ENCODE measurements at places on chromosomes 13 and 19.
A peak's percentile ranks its signal among the peaks of the same experiment; 100 is the strongest.

GRCh38 chr19:53824134-53824611 is at the start of gene NLRP12:
NLRP12 (minus strand) TSS chr19:53824314; CDS start chr19:53824174, 140 bp downstream.
- DNase-seq = no peak

DNA sequence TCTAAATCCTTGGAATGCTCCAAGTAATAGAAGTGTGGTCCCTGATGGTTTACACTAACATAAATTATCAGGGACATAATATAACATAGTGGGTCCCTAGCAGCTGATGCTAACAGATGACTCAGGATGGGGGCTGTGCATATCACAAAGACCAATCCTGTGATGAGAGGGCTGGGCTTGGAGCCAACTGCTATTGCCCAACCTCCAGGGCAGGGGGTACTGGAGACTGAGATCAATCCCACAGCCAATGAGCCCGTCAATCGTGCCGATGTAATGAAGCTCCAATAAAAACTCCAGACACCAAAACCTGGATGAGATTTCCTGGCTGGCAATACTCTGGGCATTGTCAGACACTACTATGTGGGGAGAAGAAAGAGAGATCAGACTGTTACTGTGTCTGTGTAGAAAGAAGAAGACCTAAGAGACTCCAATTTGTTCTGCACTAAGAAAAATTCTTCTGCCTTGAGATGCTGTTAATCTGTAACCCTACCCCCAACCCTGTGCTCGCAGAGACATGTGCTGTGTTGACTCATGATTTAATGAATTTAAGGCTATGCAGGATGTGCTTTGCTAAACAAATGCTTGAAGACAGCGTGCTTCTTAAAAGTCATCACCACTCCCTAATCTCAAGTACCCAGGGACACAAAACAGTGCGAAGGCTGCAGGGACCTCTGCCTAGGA is 33.4 kb downstream of the ABCC4 start:
- peak; percentile 61 for DNase-seq

- DNase-seq = no peak
Measured at GRCh38 chr13:31970231-31970930, 61.2 kb upstream of the FRY start.

GRCh38 chr13:32040689-32041088 is 9.1 kb downstream of the FRY start:
- no peak for DNase-seq

- no peak for DNase-seq
Measured at GRCh38 chr13:51902776-51903175, 41.0 kb downstream of the CCDC70 start.

DNA sequence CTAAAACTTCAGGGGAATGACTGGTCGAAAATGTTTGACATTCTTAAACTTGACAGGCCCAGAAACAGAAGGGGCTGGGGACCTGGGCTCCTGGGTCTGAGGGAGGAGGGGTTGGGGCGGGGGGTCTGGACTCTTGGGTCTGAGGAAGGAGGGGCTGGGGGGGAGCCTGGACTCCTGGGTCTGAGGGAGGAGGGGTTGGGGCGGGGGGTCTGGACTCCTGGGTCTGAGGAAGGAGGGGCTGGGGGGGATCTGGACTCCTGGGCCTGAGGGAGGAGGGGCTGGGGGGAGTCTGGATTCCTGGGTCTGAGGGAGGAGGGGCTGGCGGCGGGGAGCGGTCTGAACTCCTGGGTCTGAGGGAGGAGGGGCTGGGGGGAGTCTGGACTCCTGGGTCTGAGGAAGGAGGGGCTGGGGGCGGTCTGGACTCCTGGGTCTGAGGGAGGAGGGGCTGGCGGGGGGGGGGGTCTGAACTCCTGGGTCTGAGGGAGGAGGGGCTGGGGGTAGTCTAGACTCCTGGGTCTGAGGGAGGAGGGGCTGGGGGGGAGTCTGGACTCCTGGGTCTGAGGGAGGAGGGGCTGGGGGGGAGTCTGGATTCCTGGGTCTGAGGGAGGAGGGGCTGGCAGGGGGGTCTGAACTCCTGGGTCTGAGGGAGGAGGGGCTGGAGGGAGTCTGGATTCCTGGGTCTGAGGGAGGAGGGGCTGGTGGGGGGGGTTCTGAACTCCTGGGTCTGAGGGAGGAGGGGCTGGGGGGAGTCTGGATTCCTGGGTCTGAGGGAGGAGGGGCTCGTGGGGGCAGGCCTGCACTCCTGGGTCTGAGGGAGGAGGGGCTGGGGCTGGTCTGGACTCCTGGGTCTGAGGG is 5.5 kb upstream of the KLK6 start:
- DNase-seq = no peak

GRCh38 chr13:91017031-91017668 is 330.3 kb upstream of the MIR17HG start:
- DNase-seq = no peak

GRCh38 chr19:48872884-48873475 is 759 bp downstream of the PPP1R15A start:
- peak; percentile 91 for DNase-seq

- DNase-seq = no peak
Measured at GRCh38 chr19:30063650-30064347, 121.8 kb downstream of the URI1 start.

- DNase-seq = no peak
Measured at GRCh38 chr13:34358811-34359513, 541.0 kb downstream of the RFC3 start.

DNA sequence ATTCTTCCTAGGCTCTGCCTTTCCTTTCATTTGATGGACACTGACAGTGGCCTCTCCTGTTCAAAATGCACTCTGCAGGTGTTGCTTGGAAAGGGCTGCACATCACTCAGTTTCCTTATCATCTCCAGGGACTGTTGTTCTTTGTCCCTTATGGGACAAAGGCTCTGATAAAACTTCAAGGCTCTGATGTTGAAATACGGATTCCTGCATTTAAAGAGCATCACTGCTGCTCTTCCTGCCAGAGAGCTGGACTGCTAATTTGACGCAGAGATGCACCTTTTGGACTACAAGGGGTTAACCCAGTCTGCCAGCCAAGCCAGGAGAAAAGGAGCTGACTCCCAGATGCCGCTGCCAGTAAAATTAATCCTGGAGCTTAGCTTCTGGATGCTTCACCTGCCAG is 952.1 kb downstream of the DIAPH3 start:
- no peak for DNase-seq

GRCh38 chr13:111666164-111666776 is 345.8 kb downstream of the TEX29 start:
- no peak for DNase-seq

GRCh38 chr19:15177269-15178116 is 23.3 kb downstream of the NOTCH3 start:
- DNase-seq = peak; percentile 65

GRCh38 chr13:86737334-86737932 is 933.7 kb upstream of the SLITRK5 start:
- no peak for DNase-seq

GRCh38 chr13:42239161-42239560 is 32.8 kb upstream of the AKAP11 start:
- no peak for DNase-seq

DNA sequence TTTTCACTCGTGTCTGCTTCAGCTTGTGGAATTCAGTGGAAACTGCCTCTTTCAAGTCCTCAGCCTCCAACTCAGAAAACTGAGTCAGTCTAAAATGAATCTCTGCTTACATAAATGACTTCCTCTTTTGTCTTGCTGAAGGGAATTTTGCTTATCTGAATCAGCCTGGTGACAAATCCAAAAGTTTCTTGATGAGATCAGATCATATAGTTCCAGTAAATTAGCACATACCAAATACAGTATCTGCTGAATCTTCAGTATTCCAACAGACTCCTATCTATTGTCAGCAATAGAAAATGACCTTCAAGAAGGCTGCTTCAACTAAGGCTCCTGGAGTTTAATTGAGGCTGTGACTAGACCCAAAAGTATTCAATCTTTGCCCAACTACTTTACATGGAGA is 290.0 kb downstream of the MZT1 start:
- DNase-seq = no peak

GRCh38 chr13:102597029-102597961 is 509 bp downstream of the TPP2 start:
- DNase-seq = no peak

DNA sequence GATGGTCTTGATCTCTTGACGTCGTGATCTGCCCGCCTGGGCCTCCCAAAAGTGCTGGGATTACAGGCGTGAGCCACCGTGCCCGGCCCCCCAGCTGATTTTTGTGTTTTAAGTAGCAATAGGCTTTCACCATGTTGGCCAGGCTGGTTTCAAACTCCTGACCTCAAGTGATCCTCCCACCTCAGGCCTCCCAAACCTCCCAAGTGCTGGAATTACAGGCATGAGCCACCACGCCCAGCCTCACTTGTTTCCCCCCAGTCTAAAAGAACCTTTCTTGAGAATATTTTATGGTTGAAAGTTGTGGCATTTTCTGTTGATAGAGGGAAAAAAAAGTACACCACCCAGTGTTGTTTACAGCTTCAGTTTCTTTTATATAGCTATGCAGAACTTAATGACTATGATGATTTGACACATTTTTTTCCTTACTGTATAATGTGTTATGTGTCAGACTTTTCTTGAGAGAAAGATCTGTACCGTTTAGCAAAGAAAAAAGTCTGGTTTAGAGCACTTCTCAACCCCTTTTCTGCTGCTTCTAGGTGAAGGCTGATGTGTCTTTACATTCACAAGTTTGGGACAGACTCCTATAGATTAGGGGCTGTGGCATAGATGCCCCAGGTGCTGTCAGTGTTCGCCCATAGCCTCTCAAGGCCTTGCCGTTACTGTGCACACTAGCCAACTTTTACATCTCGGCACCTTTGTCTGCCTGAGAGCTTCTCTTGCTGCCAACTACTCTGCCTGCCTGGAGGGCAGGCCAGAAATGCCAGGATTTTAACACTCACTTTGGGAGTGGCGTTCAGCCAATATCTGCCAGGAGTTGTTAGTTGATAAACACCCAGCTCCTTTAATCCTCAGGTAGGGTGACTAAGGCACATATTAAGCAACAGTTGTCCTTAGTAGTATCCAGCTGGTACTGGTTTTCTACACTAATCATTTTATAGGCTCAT is 33.0 kb downstream of the KCTD4 start:
- DNase-seq = peak; percentile 78

DNA sequence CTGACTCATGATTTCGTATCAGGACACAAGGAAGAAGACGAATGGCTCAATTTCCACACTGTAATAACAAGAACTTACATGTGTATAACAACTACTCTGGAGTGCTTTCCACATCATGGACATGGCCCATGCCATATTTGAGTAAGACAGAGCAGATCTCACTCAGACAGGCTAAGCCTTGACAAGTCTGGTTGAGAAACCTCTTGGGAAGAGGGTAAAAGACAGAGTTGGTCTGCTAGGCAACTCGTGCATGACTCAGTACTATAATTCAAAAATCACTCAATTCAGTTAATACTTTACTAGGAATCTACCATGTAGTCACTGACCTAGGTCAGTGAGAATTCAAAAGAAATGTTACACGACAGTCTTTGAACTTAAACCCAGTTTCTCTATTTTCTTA is 5.7 kb upstream of the THSD1 start:
- DNase-seq = no peak

DNA sequence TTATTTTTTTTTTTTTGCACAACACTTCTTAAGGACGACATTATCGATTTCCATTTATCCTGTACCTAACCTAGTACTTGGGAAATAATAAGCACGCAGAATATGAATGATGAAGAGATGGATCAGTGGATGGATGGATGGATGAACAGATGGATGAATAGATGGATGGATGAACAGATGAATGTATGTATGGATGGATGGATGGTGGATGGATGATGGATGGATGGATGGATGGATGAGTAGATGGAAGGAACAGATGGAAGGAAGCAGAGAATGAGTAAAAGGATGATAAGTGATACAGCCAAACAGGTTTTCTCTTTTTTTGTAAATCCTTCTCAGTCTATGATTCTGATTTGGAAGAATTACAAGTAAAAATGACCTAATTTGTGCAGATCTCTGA is 166.9 kb downstream of the COL4A1 start:
- DNase-seq = no peak

GRCh38 chr19:38283271-38283670 is 18.9 kb downstream of the SPINT2 start:
- no peak for DNase-seq

- DNase-seq = no peak
Measured at GRCh38 chr13:38223089-38223488, 126.6 kb upstream of the UFM1 start.

GRCh38 chr19:11377237-11377636 is 2.8 kb downstream of the SWSAP1 start:
- DNase-seq = peak; percentile 54

DNA sequence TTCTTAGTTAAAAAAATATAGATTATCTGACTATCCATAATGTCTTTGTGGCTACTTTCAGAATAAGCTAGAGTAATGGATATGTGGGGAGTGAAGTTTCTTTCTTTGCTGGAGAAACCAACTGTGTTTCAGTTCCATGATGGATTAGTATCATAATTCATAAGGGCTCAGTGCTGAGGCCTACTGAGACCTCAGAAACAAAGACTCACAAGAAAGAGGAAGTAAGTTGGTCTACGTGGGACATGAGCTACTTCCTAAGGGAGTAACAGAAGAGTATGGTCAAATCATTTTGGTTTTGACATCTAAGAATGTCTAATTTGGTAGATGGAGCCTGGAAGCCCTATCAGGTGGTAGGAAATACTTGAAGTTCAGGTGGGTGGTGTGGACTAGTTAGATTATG is 99.0 kb upstream of the HTR2A start:
- no peak for DNase-seq

All from prostate gland (tissue), 2 donors.